Naive B cell (primary cell): ENCODE measurements at places on chromosomes 6 and 20. TPM values are rescaled to one million over a fixed set of nuclear protein-coding genes. Genes with fewer than 3 reads are reported as not detected.

KCNK15 gene
- not detected for polyA plus RNA-seq

TRAPPC3L gene
- not detected for polyA plus RNA-seq

TPD52L1 gene
- polyA plus RNA-seq: 3.7 TPM

PTGIS gene
- polyA plus RNA-seq: not detected

STMN3 gene
- polyA plus RNA-seq: 2.4 TPM

KCNK16 gene
- polyA plus RNA-seq: not detected

KIAA1755 gene
- not detected for polyA plus RNA-seq

FHL5 gene
- polyA plus RNA-seq: not detected

MYB gene
- polyA plus RNA-seq: 0.16 TPM

SLC24A3 gene
- not detected for polyA plus RNA-seq

COL12A1 gene
- polyA plus RNA-seq: not detected

HUS1B gene
- polyA plus RNA-seq: not detected

EPPIN gene
- polyA plus RNA-seq: not detected

IMPG1 gene
- not detected for polyA plus RNA-seq

OR11A1 gene
- not detected for polyA plus RNA-seq

PNLDC1 gene
- polyA plus RNA-seq: not detected

BPI gene
- not detected for polyA plus RNA-seq

SIRPG gene
- polyA plus RNA-seq: 0.43 TPM

SMIM8 gene
- 17.7 TPM for polyA plus RNA-seq

CCN6 gene
- not detected for polyA plus RNA-seq

SPO11 gene
- polyA plus RNA-seq: not detected

IDH3B gene
- 135 TPM for polyA plus RNA-seq

RAET1E gene
- polyA plus RNA-seq: not detected

DAAM2 gene
- not detected for polyA plus RNA-seq

ZSCAN16 gene
- 21.3 TPM for polyA plus RNA-seq

ADGRF4 gene
- polyA plus RNA-seq: not detected

RSPO3 gene
- polyA plus RNA-seq: not detected
